Mesothelial cell of epicardium (in vitro differentiated cells): ENCODE measurements at places on chromosomes 13 and 19. TPM values are rescaled to one million over a fixed set of nuclear protein-coding genes. Genes with fewer than 3 reads are reported as not detected.

- H3K27me3 ChIP-seq: peaks cover 75% of the 10 kb centered on the region
- H3K27ac ChIP-seq: no peak overlapping the region
- no peaks in the 10 kb centered on the region for H3K4me1 ChIP-seq
- H3K36me3 ChIP-seq: no peaks in the 10 kb centered on the region
- DNase-seq: no peak
- H3K4me3 ChIP-seq: no peak overlapping the region
These were observed 8.6 kb downstream of the LILRA6 start for GRCh38 chr19:54233941-54234340.

DNA sequence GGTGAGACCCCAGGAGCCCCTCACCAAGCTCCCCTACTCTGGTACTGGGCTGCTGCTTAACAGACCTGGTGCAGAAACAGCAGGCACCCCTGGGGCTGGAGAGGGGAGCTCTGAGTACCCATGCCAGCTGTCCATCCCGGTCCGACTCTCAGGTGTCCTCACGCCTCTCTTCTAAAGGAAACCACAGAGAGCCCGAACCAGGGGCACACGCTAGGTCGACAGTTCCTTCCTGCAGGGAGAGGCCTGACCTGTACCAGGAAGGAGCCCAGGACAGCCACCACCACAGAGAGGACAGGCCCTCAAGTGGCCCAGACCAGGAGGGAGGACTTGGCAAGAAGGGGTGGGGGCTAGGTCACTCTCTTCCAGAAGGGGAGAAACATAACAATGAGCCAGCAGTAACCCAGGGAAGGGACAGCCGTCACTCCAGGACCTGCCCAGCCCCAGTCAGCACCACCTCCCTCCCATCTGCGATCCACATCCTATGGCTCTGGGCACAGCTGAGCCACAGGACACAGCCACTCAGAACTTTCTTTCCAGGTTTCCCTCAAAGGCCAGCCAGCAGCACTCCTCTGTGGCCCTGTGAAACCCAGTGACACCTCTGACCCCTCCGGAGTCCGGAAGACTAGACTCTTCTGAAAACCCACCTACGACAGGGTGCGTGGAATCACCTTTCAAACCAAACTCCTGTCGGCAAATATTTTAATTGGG, 13.0 kb upstream of the SLC35E1 start:
- no peaks in the 10 kb centered on the region for H3K27me3 ChIP-seq
- no peak overlapping the region for H3K4me3 ChIP-seq
- H3K4me1 ChIP-seq: peaks cover 48% of the 10 kb centered on the region
- H3K36me3 ChIP-seq: no peaks in the 10 kb centered on the region
- peak overlapping the region; percentile 60 for H3K27ac ChIP-seq
- DNase-seq: no peak

GRCh38 chr13:110978390-110978789, 63.5 kb upstream of the ANKRD10 start:
- H3K36me3 ChIP-seq: no peaks in the 10 kb centered on the region
- H3K4me3 ChIP-seq: no peak overlapping the region
- H3K27me3 ChIP-seq: peaks cover 37% of the 10 kb centered on the region
- peaks cover 5% of the 10 kb centered on the region for H3K4me1 ChIP-seq

GRCh38 chr13:42525035-42525504, 48.9 kb upstream of the TNFSF11 start:
- no peak overlapping the region for H3K4me3 ChIP-seq
- H3K4me1 ChIP-seq: peaks cover 16% of the 10 kb centered on the region
- no peaks in the 10 kb centered on the region for H3K27me3 ChIP-seq
- H3K36me3 ChIP-seq: no peaks in the 10 kb centered on the region

- H3K4me1 ChIP-seq: peaks cover 14% of the 10 kb centered on the region
- peak overlapping the region; percentile 73 for H3K27ac ChIP-seq
- no peak overlapping the region for H3K4me3 ChIP-seq
- H3K27me3 ChIP-seq: no peaks in the 10 kb centered on the region
- H3K36me3 ChIP-seq: no peaks in the 10 kb centered on the region
These were observed 4.4 kb downstream of the BCAT2 start for GRCh38 chr19:48806518-48806817.

DNA sequence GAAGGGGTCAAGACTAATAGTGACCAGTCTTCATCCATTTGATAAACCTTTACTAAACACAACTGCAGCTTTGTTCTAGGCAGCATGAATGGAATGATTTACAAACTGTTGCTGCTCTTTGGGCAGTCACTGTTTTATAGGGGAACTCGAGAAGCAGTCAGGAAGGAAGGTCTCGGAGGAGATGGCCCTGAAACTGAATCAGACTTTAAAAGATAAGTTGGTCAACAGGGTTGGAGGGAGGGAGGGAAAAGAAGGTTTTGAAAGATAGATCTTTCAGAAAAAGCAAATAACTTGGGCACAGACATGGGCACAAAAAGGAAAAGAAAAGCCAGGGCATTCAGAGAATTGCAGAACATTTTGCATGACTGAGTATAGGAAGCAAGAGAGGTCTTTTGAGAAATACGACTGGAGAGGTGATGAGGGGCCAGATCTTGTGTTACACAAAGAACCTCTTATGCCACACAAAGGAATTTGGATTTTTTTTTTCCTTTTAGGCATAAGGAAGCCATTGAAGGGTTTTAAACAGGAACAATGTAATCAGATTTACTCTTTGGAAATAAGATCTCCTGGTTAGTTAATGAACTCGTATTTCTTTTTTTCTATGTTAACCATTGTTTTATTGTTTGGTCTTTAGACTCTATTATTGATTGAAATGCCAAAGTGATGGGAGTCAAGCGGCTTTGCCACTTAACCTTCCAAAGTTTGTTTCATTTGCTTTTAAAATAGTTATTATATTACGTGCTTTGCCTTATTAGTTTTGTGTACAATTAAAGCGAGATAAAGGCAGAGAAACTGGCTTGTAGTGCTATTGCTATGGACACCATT, 37.5 kb upstream of the SACS start:
- DNase-seq: no peak
- peaks cover 2% of the 10 kb centered on the region for H3K36me3 ChIP-seq
- no peak overlapping the region for H3K4me3 ChIP-seq

GRCh38 chr13:50320271-50320862, 305.1 kb downstream of the KCNRG start:
- no peak overlapping the region for H3K4me3 ChIP-seq
- peaks cover 2% of the 10 kb centered on the region for H3K27me3 ChIP-seq
- H3K27ac ChIP-seq: peak overlapping the region; percentile 83
- H3K36me3 ChIP-seq: no peaks in the 10 kb centered on the region
- no peak for DNase-seq

DNA sequence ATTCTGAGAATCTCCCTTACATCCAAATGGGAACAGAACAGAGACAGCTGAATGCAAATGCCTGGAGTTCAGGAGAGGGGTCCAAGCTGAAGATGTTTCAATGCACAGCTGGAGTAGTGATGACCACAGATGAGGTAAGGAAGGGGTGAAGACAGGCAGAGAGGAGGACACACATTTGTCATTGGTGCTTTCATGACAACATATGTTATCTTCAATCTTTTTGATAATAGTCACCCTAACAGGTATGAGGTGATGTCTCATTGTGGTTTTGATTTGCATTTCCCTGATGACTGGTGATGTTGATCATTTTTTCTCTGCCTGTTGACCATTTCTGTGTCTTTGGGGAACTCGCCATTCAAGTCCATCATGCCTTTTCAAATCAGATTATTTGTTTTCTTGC, 19.2 kb downstream of the SIGLEC7 start:
- peaks cover 15% of the 10 kb centered on the region for H3K4me1 ChIP-seq
- H3K4me3 ChIP-seq: no peak overlapping the region
- H3K27me3 ChIP-seq: peaks cover 2% of the 10 kb centered on the region
- H3K27ac ChIP-seq: no peak overlapping the region

DNA sequence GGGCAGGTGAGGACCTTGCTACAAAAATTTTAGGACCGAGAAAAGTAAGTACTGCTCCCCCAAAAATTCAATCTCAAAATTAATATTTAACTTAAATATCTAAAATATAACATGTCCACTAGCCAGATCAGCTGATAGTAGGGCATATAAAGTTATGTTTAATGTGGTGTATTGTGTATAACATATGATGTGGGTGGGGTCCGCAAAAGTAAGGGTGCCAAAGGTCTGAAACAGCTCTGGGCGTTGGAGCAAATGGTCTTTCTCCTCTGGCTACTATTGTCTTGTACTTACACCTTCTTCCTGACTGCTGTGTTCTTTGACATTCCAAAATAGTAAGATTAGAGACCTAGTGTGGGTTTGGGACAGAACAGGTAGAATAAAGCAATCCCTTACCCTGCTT, 41.2 kb downstream of the HTR2A start:
- no peaks in the 10 kb centered on the region for H3K36me3 ChIP-seq
- H3K27ac ChIP-seq: no peak overlapping the region
- no peak for DNase-seq
- H3K4me1 ChIP-seq: peaks cover 8% of the 10 kb centered on the region
- no peak overlapping the region for H3K4me3 ChIP-seq
- H3K27me3 ChIP-seq: peaks cover 17% of the 10 kb centered on the region

GRCh38 chr19:36245210-36246005, 30.5 kb downstream of the ZNF146 start:
- peaks cover 8% of the 10 kb centered on the region for H3K36me3 ChIP-seq
- DNase-seq: no peak
- peaks cover 12% of the 10 kb centered on the region for H3K4me1 ChIP-seq
- no peak overlapping the region for H3K27ac ChIP-seq
- H3K27me3 ChIP-seq: peaks cover 15% of the 10 kb centered on the region

DNA sequence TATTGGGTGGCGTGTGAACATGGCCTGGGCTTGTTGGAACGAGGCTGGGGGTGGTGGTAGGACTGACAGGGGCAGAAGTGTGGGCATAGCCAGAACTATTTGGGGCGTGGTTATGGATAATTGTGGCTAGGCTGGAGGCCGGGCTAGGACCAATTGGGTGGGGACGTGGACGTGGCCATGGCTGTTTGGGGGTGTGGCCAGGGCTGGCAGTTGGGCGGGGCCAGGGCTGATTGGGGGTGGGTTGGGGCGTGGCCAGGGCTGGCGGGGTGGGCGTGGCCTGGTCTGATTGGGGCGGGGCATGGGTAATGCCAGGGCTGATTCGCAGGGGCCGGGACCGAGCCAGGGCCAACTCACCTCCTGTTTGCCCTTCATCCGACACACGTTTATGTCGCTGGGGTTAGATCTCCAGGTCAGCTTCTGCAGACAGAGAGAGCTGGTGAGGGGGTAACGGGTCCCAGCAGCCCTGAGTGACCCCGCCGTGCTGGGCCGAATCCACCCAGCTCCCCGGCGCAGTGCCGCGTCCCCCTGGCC, 2.8 kb downstream of the SEMA6B start:
- no peak overlapping the region for H3K4me3 ChIP-seq
- no peak for DNase-seq
- peaks cover 4% of the 10 kb centered on the region for H3K27me3 ChIP-seq
- no peak overlapping the region for H3K27ac ChIP-seq
- peaks cover 5% of the 10 kb centered on the region for H3K36me3 ChIP-seq
- peaks cover 3% of the 10 kb centered on the region for H3K4me1 ChIP-seq

MYO1F gene
- 0.35 to 0.69 TPM (median 0.47 TPM) in 3 replicates for total RNA-seq

USHBP1 gene
- total RNA-seq: 0.45 TPM in 1 of 3 replicates, not detected in the others

GPC5 gene
- 2.4 to 2.7 TPM (median 2.5 TPM) in 3 replicates for total RNA-seq

TEAD2 gene
- total RNA-seq: 168 to 170 TPM (median 169 TPM) in 3 replicates

HNRNPA1L2 gene
- total RNA-seq: 16.4 to 18.5 TPM (median 18.1 TPM) in 3 replicates
